ENCODE measurements at places on chromosomes 6 and 20. TPM values are rescaled to one million over a fixed set of nuclear protein-coding genes. Genes with fewer than 3 reads are reported as not detected.

The GGTLC1 gene
- polyA plus RNA-seq = not detected

The MAP3K5 gene
- 9.5 TPM for polyA plus RNA-seq

The FAM217A gene
- not detected for polyA plus RNA-seq

GRCh38 chr6:150025201-150025917, at the start of gene RAET1L:
TSS of gene RAET1L (minus strand) at chr6:150025532. CDS start at chr6:150025471, 61 bp downstream.
- no peak within 1 kb of the TSS for H3K4me3 ChIP-seq
- peaks cover 68% of the 10 kb centered on the region for H3K27me3 ChIP-seq
- DNase-seq = peak; percentile 24
- H3K27ac ChIP-seq = no peak within 1 kb of the TSS
- peaks cover 10% of the 10 kb centered on the region for H3K4me1 ChIP-seq

The TBXT gene
- not detected for polyA plus RNA-seq

DNA sequence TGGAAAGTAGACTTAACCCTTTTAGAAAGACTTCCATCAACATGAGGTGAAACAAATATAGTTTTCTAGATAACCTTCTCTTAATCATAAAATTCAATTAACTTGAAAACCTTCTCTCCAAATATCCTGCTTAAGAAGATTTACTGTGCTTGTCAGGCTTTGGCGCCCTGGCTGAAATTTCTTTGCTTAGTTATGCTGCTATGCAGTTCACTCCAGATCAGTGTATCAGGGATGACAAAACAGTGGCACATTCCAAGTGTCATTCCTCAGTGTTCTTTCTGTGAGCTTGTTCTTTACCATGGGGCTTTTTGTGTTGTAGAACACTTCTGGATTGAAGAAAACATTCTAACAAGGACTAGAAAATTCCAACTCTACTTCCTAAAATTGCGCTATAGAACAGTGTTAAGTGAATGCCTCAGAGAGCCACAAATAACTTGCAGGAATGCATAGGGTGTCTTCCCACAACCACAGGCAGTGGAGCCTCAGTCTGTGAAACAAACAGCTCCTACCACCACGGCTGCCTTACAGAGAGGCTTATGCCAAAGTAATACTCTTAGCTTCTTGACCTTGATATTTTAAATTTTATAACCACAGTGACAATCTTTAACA, 443.6 kb downstream of the CDC5L start:
- H3K27ac ChIP-seq = no peak overlapping the region
- no peaks in the 10 kb centered on the region for H3K27me3 ChIP-seq
- H3K36me3 ChIP-seq = no peaks in the 10 kb centered on the region
- H3K4me3 ChIP-seq = no peak overlapping the region
- DNase-seq = no peak
- no peaks in the 10 kb centered on the region for H3K4me1 ChIP-seq

- H3K4me1 ChIP-seq = no peaks in the 10 kb centered on the region
- no peak for DNase-seq
- no peak overlapping the region for H3K4me3 ChIP-seq
- H3K27me3 ChIP-seq = no peaks in the 10 kb centered on the region
Measured at GRCh38 chr6:21713481-21713880, 119.9 kb downstream of the SOX4 start.

The MUC21 gene
- polyA plus RNA-seq = 0.22 TPM

DNA sequence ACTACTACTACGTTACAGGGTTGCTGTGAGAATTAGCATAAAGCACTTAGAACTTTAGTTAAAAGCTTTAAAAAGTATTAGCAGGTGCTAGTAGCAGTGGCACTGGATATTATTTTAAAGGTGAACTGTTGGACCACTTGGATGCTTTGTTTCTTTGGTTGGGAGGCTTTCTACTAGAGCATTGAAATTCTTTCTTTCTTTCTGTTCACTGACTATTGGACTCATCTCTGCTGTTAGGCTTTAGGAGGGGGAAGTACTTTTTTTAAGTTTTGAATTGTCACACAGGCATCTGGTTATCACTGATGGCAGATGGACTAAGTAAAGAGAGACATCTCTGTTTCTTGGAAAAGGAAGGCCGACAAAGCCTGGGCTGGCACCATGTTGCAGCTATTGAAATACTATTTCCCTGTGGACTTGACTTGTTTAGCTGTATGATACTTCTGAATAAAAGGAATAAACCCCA, 4.8 kb downstream of the TBPL1 start:
- no peaks in the 10 kb centered on the region for H3K27me3 ChIP-seq
- H3K4me1 ChIP-seq = peaks cover 5% of the 10 kb centered on the region
- no peak overlapping the region for H3K27ac ChIP-seq
- no peak for DNase-seq

DNA sequence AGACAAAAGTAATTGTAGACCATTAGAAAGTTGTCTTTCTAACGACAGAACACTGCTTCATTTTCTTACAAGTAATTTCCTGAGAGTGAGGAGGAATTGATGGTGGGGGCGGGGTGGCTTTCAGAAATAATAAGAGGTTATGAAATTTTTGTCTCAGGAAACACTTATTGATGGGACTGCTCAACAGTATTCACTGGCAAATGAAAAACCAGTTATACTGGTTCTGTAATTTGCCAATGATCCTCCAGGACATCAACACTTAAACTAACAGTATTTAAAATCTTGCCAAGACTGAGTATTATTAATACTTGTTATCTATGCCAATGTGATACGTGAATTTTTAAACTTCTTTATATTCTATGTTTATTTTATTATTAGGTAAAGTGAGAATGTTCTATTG, 41.8 kb upstream of the FUT9 start:
- H3K4me3 ChIP-seq = no peak overlapping the region
- no peaks in the 10 kb centered on the region for H3K27me3 ChIP-seq
- H3K4me1 ChIP-seq = no peaks in the 10 kb centered on the region
- no peaks in the 10 kb centered on the region for H3K36me3 ChIP-seq
- no peak overlapping the region for H3K27ac ChIP-seq
- no peak for DNase-seq

DNA sequence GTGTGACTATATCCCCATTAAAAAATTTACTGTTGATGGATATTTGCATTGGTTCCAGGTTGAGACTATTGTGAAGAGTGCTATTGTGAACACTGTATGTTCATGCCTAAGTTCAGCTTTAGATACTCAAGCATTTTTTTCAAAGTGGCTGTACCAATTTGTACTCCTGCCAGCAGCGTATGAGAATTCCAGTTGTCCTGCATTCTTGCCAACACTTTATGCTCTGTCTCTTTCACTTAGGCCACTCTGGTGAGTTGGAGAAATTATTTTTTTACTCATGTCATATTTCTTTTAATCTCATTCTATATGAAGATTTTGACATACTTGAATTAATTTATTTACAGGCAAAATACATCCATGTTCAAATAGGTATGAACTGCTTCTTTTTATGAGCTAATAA, 76.2 kb downstream of the JAG1 start:
- H3K4me3 ChIP-seq = no peak overlapping the region
- H3K27me3 ChIP-seq = no peaks in the 10 kb centered on the region
- no peak for DNase-seq
- H3K4me1 ChIP-seq = no peaks in the 10 kb centered on the region
- H3K27ac ChIP-seq = no peak overlapping the region
- no peaks in the 10 kb centered on the region for H3K36me3 ChIP-seq

- no peak overlapping the region for H3K4me3 ChIP-seq
- H3K36me3 ChIP-seq = no peaks in the 10 kb centered on the region
- no peaks in the 10 kb centered on the region for H3K27me3 ChIP-seq
- H3K4me1 ChIP-seq = no peaks in the 10 kb centered on the region
- no peak overlapping the region for H3K27ac ChIP-seq
Measured at GRCh38 chr6:71585472-71585871, 296.9 kb downstream of the OGFRL1 start.

DNA sequence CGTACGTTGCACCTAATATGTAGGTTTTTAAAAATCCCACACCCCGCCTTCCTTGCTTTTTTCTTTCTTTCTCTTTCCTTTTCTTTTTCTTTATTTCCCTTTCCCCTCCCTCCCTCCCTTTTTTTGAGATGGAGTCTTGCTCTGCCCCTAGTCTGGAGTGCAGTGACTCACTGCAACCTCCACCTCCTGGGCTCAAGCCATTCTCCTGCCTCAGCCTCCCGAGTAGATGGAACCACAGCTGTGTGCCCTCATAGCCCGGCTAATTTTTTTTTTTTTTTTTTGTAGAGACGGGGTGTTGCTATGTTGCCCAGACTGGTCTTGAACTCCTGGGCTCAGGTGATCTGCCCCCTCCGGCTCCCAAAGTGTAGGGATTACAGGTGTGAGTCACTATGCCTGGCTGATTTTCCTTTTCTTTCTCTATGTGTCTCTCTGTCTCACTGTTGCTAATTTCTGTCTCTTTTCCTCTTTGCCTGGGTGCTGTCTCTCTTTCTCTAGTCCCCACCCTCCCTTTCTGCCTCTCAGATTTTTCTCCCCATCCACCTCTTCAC, 61.2 kb downstream of the SRC start:
- peaks cover 33% of the 10 kb centered on the region for H3K36me3 ChIP-seq
- DNase-seq = no peak
- H3K4me1 ChIP-seq = no peaks in the 10 kb centered on the region
- no peak overlapping the region for H3K4me3 ChIP-seq

GRCh38 chr6:127120787-127121636, 2.5 kb downstream of the RSPO3 start:
- DNase-seq = peak; percentile 26
- no peak overlapping the region for H3K4me3 ChIP-seq
- no peaks in the 10 kb centered on the region for H3K36me3 ChIP-seq
- H3K4me1 ChIP-seq = no peaks in the 10 kb centered on the region
- H3K27ac ChIP-seq = no peak overlapping the region

GRCh38 chr6:152356662-152357061, 280.5 kb downstream of the SYNE1 start:
- no peak overlapping the region for H3K4me3 ChIP-seq
- no peaks in the 10 kb centered on the region for H3K27me3 ChIP-seq
- H3K4me1 ChIP-seq = no peaks in the 10 kb centered on the region
- H3K36me3 ChIP-seq = no peaks in the 10 kb centered on the region

- no peaks in the 10 kb centered on the region for H3K36me3 ChIP-seq
- no peak for DNase-seq
- no peaks in the 10 kb centered on the region for H3K4me1 ChIP-seq
- H3K4me3 ChIP-seq = no peak overlapping the region
- H3K27me3 ChIP-seq = no peaks in the 10 kb centered on the region
- no peak overlapping the region for H3K27ac ChIP-seq
Measured at GRCh38 chr6:168718821-168719475, 278.0 kb downstream of the SMOC2 start.

DNA sequence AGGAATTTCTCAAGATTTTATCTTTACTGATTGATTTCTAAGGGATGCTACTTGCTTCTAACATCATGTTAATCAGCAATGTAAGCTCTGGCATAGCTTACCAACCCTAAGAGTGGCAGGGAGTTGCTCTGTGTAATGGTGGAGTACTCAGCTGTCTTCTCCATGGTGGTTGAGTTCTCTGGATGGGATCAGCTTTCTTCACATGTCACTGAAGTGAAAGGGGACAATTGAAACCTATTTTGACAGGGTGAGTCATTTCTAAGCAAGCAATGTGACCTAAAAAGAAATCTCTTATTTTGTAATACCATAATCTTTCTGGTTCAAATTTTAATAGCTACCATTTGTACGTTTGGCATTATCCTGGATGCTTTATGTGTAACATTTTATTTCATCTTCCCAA, 430.4 kb downstream of the GJA1 start:
- DNase-seq = no peak
- H3K27ac ChIP-seq = no peak overlapping the region
- no peaks in the 10 kb centered on the region for H3K4me1 ChIP-seq
- H3K27me3 ChIP-seq = no peaks in the 10 kb centered on the region
- H3K36me3 ChIP-seq = no peaks in the 10 kb centered on the region

The JPH2 gene
- polyA plus RNA-seq = 0.81 TPM

GRCh38 chr6:54002116-54002515, 109.1 kb upstream of the MLIP start:
- H3K4me3 ChIP-seq = no peak overlapping the region

DNA sequence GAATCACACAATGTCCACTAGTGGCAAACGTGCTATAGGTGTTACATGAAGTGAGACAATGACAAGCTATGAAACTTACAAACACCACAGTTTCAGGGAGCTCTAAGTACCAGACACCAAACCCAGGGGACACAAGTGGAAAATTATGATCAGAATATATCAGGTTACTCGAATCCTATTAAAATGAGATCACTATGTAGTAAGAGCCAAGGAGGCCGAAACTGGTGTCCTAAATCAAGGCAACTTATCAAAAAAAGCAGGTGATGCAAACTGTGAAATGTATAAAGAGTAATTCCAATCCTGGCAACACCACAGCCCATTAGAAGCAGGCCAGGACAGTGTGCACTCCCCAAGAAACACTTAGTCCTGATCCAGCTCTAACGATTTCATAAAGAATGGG, 100.3 kb downstream of the ARHGAP18 start:
- no peaks in the 10 kb centered on the region for H3K4me1 ChIP-seq
- no peak overlapping the region for H3K27ac ChIP-seq
- no peaks in the 10 kb centered on the region for H3K27me3 ChIP-seq
- H3K4me3 ChIP-seq = no peak overlapping the region
- H3K36me3 ChIP-seq = peaks cover 18% of the 10 kb centered on the region

DNA sequence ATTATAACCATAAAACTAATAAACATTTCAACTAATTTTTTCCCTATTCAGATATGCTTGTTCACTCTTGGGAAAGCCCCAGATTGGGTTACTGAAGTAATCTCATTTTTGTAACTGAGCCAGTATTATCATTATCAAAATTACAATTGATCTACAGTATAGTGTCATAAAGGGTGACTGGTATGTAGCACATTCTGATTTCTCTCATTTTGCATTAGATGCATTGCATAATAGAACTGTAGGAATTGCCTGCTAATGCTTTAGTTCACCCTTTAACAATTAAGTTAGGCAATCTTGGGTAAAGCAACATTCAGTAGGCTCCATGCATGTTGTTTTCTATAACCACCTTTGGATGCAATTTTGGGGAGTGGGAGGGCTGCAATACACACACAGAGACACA, 150.8 kb upstream of the FLRT3 start:
- no peak for DNase-seq
- H3K4me3 ChIP-seq = no peak overlapping the region
- no peaks in the 10 kb centered on the region for H3K36me3 ChIP-seq
- no peak overlapping the region for H3K27ac ChIP-seq

- no peak overlapping the region for H3K4me3 ChIP-seq
- H3K36me3 ChIP-seq = no peaks in the 10 kb centered on the region
- H3K4me1 ChIP-seq = no peaks in the 10 kb centered on the region
Measured at GRCh38 chr20:37885593-37886503, 17.1 kb upstream of the VSTM2L start.

- H3K27me3 ChIP-seq = no peaks in the 10 kb centered on the region
- peaks cover 7% of the 10 kb centered on the region for H3K4me1 ChIP-seq
- peak; percentile 53 for DNase-seq
- no peak overlapping the region for H3K4me3 ChIP-seq
- no peaks in the 10 kb centered on the region for H3K36me3 ChIP-seq
Measured at GRCh38 chr20:50635676-50636600, 55.4 kb downstream of the RIPOR3 start.

The ESR1 gene
- polyA plus RNA-seq = 0.55 TPM

GRCh38 chr6:11606332-11606731, 68.8 kb downstream of the TMEM170B start:
- H3K27me3 ChIP-seq = no peaks in the 10 kb centered on the region
- H3K4me1 ChIP-seq = peaks cover 10% of the 10 kb centered on the region
- H3K27ac ChIP-seq = peak overlapping the region; percentile 27
- H3K4me3 ChIP-seq = no peak overlapping the region
- no peaks in the 10 kb centered on the region for H3K36me3 ChIP-seq
- DNase-seq = peak; percentile 12

GRCh38 chr20:62702895-62703852, 5.5 kb upstream of the NTSR1 start:
- no peak for DNase-seq
- H3K27ac ChIP-seq = no peak overlapping the region

Measured in small intestine (tissue), 16 donors.